ENCODE measurements at places on chromosomes 2 and 18.

- DNase-seq = no peak
These were observed 605.3 kb upstream of the ZNF804A start for GRCh38 chr2:183993052-183993451.

- no peak for DNase-seq
These were observed 35.9 kb downstream of the ARHGAP25 start for GRCh38 chr2:68770271-68771111.

DNA sequence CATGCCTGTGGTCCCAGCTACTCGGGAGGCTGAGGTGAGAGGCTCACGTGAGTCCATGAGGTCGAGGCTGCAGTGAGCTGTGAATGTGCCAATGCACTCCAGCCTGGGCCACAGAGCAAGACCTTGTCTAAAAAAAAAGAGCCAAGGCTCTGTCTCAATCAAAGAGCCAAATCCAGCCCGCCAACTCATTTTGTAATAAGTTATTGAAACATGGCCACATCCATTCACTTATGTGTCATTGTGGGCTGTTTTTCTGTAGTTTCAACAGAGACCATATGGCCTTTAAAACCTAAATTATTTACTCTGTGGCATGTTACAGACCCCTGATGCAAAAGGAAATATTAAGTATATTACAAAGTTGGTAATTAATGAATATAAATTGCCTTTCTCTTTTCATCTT is 60.8 kb downstream of the GPR39 start:
- no peak for DNase-seq

DNA sequence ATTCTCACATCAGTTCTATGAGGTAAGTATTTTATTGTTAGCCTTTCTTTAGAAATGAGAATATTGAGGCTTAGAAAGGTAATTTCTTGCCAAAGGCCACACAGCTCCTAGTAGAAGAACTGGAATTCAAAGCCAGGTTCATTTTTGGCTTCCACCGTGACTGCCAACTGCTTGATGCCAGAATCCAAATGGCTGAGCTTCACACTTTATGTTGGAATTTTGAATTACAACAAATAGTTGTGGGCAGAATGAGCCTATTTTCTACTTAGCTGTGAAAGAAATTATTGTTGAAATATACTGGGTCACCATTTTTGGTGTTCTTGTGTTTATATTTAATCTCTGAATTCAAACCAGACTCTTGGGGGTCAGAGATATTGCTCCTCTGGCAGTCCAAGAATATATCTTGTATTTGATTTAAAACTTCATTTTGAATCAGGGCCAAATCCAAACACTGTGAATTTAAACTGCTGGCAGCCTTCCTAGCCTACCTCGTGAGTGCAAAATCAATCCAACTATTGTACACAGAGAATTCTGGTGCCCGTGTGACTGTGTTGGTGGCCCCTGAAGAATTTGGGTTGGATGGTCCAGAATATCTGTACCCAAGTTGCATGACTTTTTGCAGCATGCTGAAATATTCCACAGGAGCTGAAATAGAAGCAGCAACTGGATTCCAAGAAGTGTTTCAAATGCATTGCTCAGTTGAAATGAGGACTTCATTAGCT is 35.6 kb upstream of the LPIN1 start:
- no peak for DNase-seq

GRCh38 chr2:240568678-240569522 is 616 bp downstream of the RNPEPL1 start:
- DNase-seq = peak; percentile 60

DNA sequence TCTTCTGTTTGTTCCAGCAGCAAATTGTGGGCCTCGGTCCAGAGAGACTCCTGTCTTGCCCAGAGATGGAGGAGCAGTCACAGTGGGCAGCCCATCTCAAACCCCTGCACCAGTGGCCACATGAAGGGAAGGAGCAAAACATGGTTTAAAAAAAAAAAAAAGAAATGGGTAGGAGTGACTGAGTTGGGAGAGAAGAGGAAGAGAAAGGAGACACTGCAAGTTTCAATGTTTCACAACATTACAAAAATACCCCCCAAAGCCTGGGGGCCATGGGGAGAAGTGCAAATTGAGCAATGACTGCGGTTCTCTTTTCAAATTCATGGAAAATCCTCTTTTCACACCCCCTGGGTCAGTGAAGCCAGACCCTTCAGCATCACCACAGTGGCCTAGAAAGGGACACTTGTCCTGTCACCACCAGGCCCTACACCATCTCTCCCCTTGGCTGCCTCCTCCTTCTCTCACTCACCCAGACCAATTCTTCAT is 117.1 kb downstream of the ZFP36L2 start:
- no peak for DNase-seq

DNA sequence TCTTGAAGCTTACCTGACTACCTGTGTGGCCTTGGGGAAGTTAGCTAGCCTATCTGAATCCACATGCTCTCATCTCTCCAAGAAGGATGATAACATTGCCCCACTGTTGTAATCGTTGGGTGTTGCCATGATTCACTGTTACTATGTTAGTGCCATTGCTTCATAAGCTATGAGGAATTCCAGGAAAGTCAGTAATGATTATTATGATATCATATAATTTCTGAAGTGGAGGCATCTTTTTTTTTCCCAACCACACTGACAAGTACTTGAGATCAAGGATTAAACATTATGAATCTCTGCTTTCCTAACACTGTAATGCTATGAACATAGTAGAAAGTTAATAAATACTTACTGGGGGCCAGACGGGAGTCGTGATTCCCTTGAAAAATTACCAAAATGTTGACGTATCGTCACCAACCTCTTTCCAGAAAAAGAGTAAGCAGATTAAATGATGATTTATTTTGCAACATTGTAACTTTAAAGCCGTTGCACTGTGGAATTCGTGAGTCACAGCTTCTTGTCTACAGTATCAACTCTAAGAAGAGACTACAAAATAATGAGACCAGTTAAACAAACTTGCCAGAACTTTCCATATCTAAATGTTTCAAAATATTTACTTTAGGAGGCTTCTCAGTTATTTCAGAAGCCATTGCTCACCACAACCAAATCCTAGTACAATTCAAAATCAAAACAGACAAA is 459.9 kb downstream of the PIK3C3 start:
- DNase-seq = no peak

DNA sequence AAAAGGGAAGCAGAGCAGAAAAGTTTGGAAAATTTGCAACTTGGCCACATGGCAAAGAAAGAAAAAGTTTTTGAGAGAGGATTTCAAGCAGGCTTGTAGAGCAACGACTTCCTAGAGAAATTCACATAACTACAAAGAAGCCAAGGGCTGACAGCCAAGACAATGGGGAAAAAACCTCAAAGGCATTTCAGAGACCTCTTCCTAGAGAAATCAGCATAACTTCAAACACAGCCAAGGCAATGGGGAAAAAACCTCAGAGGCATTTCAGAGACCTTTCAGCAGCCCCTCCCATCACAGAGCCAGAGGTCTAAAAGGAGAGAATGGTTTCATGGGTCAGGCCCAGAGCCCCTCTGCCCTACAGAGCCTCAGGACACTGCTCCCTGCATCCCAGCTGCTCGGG is 7.2 kb downstream of the ADI1 start:
- no peak for DNase-seq

GRCh38 chr2:9112079-9112721 is 94.4 kb upstream of the ASAP2 start:
- DNase-seq = peak; percentile 95

DNA sequence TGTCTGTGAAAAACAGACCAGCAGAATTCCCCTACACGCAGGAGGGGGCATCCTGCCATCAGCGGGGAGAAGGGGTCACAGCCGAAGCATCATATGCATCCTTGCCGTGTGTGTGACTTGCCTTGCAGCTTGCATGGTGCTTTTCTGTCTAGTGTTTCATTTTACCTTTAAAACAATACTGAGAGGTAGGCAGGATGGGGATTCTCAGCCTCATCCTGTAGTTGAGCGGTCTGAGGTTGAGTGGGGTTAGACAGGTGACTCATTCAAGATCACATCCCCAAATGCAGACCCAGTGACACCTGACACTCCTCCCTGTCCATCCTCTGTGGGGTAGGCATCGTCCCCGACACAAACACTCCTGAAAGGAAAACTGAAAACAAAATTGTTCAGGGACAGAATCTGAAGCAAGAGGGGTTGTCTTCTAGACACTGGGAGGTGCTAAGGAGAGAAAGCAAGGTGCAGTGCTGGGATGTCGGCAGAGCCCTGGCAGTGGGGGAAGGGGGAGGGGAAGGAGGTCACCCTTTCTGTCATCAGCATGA is 7.9 kb downstream of the ARL4C start:
- DNase-seq = no peak

DNA sequence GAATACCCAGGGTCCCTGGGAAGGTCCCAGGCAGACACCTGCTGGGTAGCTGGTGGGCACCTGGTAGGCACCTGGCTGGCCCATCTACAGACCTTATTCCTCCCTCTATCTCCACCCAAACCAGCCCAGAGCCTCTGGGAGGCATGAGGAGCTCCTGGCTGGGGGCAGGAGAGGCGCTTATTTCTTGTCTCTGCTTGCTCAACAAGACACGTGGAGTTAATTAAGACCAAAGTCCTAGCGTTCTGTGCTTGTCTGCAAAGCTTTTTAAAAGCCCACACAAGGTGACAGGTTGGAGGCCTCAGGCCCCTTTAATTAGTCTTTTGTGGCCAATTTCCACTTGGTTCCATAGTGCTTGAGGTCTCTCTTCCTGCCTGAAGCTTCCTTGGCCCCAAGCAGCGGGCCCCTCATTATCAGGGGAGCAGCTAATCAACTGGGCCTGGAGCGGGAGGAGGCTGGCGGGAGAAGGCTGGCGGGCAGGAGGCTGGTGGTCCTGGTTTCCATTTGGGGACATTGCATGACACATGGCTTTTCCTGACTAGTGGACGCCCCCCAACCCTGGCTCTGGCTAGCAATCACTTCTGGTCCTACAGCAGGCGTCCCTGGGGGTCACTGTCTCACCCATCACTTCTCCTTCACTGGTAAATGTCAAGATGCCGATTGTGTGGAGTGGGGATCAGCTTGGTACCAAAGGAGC is 65.4 kb upstream of the HDAC4 start:
- DNase-seq = peak; percentile 34

DNA sequence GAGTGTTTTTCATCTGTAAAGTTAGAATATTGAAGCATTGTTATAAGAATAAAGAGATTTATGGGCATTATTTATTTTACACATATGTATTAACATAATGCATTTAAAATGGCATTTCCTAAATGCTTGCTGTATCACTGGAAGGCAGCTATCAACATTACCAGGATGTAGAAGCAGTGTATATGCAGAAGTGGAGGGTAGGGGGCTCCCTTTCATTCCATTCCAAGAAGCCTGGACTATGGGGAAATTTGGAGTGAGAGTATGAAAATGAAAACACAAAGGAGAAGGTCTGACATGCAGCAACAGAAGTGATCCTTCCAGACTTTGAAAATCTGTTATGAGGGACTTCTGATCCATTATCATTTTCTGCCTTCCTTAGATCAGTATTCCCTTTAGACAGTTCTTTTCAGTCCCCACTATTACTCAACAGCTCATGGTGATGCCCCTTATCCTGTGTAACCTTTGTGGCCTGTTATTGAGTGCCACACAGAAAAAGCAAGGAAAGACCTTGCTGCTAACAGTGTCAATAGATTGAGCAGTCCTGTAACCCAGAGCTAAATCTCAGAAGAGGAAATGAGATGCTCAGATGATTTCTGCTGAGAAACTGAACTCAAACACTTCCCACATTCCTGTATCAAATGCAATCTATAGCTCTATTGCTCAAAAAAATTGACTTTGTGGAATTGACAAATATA is 216.6 kb downstream of the HNMT start:
- DNase-seq = no peak

- no peak for DNase-seq
These were observed 7.9 kb downstream of the CABLES1 start for GRCh38 chr18:23143016-23143814.

GRCh38 chr2:238418196-238418998 is 8.3 kb upstream of the ASB1 start:
- DNase-seq = no peak

DNA sequence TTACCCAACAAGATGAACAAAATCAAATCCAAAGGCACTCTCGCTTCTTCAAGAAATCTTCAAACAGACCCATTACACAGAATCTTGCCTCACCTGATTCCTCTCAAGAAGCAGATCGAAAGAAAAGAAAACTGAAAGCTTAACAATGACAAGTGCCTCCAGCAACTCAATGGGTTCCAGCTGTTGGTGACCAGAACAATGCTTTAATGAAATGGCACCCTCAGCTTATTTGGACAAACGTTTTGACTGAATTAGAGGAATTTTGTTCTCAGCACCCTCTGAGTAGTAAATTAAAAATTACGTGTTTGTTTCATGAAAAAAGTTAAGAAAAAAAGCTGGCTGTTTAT is 211.0 kb downstream of the ZNF521 start:
- no peak for DNase-seq

GRCh38 chr18:25240420-25240770 is 111.6 kb downstream of the ZNF521 start:
- DNase-seq = no peak

- DNase-seq = no peak
These were observed 11.4 kb downstream of the G6PC2 start for GRCh38 chr2:168912466-168912865.

- DNase-seq = no peak
These were observed 153.6 kb upstream of the CCDC195 start for GRCh38 chr2:224869601-224870233.

- DNase-seq = no peak
These were observed 126.5 kb downstream of the GALR1 start for GRCh38 chr18:77376043-77376732.

GRCh38 chr2:85549826-85550225 is 10.9 kb downstream of the MAT2A start:
- DNase-seq = no peak

DNA sequence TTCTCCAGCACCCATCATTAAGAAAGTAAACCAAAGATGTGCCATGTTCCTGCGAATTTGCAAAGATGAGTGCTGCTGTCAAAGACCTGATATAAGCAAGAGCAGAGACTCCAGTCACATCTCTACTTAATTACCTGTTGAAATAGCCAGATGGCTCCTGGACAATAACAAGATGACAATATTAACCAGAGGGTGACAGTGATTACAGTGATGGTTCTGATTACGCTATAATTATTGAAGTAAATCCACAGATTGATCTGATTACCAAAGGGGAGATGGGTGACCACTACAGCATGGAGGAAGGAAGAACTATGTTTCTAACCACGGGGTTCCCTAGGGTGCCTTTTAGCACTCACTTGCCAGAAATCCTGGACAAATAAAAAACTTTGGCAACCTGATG is 36.5 kb upstream of the AFF3 start:
- DNase-seq = no peak
